ENCODE measurements at places on chromosomes 2 and 18. TPM values are rescaled to one million over a fixed set of nuclear protein-coding genes. Genes with fewer than 3 reads are reported as not detected.

DNA sequence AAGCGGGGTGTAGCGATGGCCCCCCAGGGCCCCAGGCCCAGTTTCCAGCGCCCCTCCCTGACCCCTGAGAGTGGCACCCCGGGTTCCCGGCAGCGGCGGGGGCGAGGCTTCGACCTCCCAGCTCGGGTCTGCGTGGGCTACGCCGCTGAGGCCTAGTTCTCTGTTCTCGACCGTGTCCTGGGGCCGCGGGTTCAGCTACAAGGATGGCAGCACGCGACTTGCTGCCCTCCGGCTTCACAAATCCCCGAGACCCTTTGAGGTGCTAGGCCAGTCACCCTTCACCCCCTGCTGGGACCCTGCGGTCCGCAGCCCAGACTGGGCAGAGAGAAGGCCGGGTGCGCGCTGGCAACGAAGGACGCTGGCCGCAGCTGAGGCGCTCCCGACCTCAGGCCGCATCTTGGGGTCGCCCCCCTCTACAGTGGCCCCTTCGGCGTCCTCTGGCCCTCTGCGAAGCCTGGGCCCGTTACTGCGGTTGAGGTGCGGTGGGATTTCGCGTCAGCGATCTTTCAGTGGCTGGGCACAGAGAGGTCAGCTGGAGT lies 1.2 kb downstream of the OTX1 start:
- DNase-seq, result no peak

DNA sequence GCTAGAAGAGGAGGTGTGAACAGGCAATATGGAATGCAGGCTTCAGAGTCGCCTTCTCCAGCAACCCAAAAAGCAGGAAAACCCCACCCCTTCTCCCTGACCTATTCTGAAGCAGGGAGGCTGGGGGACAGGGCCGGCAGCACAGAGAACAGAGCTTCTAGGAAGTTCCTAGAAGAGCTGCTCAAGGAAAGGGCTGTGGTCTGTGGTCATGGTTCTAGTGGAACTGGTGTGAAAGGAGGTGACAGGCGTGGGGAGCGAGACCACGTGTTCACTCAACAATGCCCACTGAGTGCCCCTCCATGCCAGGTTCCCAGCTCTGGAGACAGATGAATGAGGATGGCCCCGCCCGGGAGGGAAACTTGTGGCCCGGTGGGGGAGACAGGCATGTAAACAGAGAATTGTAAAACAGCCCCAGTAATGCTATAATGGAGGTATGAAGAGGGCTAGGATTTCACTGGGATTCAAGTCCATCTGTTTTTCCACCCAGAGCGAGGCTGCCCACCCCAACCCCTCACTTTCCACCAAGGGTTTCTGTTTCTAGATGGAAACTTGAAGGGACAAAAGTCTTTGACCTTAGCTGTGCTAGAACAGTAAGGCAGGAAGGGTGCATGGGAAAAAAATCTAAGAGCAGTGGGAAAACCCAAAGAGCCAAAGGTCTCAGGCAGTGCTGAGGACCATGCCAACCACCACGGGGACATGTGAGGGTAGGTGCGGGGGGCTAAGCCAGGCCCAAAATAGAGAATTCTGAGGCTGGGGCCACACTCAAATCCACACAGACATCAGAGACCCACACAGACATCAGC lies 71.8 kb downstream of the TNS1 start:
- DNase-seq, result no peak

DNA sequence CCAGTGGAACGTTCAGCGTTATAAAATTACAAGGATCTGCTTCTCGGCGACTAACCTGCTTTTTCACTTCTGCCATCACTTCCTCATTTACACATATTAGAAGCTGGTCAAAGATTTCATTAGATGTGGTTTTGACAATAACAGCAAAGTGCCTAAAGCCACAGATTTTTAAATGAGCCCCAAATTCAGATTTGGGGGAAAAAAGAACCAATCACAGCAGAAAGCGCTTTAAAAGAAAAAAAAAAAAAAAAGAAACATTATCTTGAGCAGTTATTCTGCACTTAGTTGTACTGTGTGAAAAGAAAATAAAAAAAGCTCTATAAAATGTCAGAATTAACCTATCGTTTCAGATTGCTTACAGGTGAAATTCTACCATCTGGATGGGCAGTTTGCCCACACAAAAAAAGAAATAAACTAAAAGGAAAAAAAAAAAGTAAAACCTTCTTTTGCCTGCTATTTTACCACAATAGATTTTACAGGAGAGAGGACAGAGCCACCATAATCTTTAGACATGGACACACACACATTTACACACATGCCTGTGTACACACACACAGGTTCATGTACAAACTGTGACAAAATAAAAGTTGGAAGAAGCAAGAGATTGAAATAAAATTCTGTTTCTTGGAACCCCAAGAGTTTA lies 167.2 kb downstream of the TCF4 start:
- DNase-seq, result no peak

- DNase-seq, result no peak
Observed at GRCh38 chr2:46135228-46135855, 161.9 kb upstream of the EPAS1 start.

Gene LYPD6B
- total RNA-seq, result 2.6 TPM

- DNase-seq, result no peak
Observed at GRCh38 chr2:58516695-58517094, 275.6 kb upstream of the FANCL start.

DNA sequence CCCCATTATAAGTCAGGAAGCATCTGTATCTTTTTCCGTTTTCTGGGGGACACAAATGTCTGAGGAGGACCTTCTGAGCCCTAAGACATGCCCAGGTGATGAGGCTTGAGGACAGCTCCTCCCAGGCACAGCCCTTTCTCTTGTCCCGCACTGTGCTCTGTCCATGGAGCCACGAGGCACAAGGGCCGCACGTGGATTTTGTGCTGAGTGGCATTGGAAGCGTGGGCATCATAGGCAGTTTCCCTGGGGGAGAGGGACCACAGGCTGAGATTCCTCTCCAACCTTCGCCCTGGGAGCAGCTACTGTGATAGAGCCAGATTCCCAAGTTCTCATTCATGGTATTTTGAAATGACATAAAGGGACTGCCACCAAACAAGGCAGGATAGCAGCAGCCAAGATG lies 139.9 kb downstream of the SH3RF3 start:
- DNase-seq, result no peak

DNA sequence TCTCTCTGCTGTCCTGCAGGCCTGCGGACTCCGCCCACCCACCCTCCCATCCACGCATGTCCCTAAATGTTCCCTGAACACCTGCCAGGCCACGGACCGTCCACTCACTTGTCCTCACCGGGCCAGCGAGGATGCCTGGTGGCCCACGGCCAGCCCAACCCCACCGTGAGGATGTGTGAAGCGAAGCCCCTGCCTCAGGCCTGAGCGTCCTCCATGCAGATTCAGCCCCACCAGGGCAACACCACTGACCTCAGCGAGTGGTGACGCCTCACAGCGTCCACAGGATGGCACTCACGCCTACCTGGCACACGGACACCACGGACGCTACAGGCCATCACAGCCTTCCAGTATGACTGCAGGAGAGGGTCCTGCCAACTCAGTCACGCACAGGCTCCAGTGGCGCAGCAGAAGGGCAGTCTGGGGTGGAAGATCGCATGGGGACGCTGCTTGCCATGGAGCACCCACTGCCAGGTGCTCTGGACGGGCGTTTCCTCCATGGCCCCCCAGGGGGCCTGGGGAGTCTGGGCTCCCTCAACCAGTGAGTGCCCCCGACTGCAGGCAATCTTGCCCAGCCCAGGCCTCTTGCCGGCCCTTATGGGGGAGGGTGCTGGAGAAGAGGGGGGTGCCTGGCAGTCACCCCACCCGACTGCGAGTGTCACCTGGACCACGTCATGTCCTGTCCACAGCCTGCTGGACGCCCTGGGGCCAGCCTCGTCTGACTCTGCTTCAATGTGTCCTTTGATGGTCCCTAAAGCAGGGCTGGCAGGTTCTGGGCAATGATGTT lies 25.4 kb downstream of the HDAC4 start:
- DNase-seq, result no peak

Gene ADAM17
- total RNA-seq, result 36.4 TPM

DNA sequence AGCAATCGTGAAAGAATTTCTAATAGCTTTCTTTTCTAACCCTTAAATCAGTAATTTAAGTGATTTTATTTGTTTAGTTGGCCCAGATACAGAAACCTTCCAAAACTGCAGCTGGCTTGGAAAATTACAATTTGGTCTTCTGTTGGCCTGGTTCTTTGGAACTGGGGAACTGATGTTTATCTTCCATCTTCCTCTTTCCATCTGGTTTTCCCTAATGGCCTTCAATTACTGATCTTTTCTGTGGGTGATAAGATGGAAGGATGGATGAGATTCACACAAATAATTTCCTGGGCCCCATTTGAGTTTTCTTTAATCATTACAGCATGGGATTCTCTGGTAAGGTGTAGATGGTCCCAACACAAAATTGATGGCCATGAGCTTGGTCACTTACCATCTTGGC lies 106.5 kb upstream of the CHRNA1 start:
- DNase-seq, result no peak

DNA sequence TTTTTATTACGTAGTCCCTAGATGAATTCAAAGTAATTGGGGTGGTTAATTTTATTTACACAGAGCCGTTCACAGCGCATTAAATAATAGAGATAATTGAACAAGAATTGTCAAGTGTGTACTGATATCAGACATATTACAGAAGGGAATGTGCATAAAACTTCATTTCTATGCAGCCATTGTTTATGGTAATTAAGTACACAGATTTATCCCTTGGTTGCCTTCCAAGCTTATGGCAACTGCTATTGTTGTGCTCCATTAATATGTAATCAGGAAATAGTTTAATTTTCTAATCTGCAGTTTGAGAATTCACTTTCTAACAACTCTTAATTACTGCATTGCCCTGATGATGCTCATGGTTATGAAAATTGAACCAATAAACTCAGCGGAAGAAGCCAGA lies 47.3 kb upstream of the OTX1 start:
- no peak for DNase-seq

- no peak for DNase-seq
Observed at GRCh38 chr2:205010196-205010595, 464.9 kb downstream of the PARD3B start.
